LNCaP clone FGC (cell line): ENCODE measurements at places on chromosomes 4 and X.

- no peak for DNase-seq
These were observed 878.5 kb downstream of the PCDH18 start for GRCh38 chr4:136653640-136654406.

GRCh38 chr4:20323991-20324390, 72.3 kb downstream of the SLIT2 start:
- no peak for DNase-seq

DNA sequence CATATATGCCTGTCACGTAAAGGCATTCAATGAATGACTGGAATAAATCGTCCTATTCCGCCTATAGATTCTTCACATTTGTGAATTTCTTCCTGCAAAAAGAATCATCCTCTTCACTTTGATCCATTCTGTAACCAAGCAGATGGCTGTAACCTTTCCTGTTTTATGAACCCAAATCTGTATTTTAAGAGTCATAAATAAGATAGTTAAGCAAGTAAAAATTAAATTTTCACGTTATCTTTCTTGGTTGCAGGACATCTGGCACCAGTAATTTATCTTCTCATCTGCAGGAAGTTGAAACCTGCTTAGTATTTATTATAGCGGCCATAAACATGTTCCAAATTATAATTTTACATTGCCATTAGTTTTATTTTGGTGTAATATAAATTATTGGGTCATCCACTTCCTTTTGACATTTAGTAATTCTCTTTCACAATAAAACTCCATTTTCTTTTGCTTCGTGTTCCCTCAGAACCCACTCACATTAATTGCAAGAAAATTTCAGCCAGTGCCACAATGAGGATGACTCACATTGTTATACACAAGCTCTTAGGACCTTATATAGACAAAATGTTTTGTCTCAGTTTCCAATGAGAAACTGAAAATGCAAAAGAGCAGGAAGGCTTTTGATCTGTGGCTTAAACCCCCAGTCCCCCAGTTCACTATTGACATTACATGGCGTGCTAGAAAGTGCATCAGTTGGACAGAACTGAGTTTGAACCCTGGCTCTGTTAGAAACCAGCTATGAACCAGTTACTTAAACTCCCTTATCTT, 51.1 kb downstream of the TMEM156 start:
- no peak for DNase-seq

- DNase-seq: no peak
These were observed 30.1 kb upstream of the TMEM154 start for GRCh38 chr4:152709675-152710438.

- DNase-seq: no peak
These were observed 48.1 kb upstream of the HMX1 start for GRCh38 chr4:8919651-8920288.

DNA sequence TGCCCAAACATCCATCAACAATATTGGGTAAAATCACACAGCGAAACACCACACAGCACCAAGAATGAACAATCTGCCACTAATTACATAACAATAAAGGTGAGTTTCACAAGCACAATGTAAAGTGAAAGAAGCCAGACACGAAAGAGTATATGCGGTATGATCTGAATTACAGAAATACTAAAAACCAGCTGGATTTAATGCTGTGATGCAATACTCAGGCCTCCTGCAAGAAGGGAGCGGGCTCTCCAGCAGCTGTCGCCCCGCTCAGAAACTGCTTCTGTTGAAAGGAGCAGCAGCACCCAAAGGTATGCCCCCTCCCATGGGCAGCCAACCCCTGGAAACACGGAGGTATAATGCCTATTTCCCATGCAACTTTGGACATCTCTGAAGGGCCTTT, 77.0 kb downstream of the PAPSS1 start:
- DNase-seq: no peak

GRCh38 chr4:8651661-8652180, 59.2 kb downstream of the CPZ start:
- no peak for DNase-seq

DNA sequence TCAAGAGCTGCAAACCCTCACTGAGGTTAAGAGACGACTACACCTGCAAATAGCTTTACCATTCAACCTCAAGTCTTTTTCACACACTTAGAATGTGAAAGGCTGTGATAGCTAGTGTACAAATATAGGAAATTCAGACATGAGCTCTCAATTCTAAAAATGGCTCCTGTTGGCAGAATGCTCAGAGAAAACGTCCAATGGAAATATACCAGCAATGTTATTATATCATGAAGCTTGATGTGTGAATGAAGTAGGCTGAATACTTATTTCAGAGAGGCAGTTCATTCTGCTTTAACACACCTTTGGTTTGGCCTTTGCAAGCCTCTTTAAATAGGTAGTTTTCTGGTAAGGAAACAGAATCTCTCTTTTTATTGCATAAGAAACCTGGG, 227.6 kb downstream of the ADAMTS3 start:
- no peak for DNase-seq

DNA sequence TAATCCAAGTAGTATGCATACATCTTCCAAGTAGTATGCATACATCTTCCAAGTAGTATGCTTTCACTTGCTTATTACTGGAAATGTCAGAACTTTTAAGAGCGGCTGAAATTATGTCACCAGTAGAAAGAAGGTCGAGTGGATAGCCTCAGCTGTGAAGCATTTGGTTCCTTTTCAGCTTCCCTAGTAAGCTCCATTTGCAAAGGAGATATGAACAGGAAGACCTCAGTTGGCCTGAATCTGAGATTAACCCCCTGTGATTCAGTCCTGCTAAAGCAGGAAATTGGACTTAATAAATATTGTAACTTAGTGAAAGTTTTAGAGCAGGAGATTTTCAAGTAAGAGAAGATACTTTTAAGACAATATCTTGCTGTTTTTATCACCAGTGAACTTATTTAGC, 48.1 kb downstream of the PCDH7 start:
- DNase-seq: no peak

DNA sequence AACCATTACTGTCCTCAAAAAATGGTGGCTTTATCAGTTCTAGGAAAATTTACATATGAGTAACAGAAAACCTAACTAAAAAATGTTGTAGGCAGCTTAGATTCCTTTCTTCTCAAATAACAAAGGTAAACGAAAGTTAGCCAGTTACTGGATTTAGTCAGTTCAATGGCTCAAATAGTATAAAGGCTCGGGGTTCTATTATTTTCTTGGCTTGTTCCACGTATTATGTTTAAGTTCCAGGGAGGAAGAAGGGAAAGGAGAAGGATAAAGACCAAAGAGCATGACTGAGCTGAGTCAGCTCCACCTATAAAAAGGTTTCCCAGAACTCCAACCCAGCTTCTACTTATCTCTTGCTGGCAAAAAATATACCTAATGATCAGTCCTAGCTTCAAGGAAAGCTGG, 41.0 kb upstream of the MAB21L2 start:
- no peak for DNase-seq

- no peak for DNase-seq
These were observed 874.0 kb upstream of the AGA start for GRCh38 chr4:178316211-178316610.

DNA sequence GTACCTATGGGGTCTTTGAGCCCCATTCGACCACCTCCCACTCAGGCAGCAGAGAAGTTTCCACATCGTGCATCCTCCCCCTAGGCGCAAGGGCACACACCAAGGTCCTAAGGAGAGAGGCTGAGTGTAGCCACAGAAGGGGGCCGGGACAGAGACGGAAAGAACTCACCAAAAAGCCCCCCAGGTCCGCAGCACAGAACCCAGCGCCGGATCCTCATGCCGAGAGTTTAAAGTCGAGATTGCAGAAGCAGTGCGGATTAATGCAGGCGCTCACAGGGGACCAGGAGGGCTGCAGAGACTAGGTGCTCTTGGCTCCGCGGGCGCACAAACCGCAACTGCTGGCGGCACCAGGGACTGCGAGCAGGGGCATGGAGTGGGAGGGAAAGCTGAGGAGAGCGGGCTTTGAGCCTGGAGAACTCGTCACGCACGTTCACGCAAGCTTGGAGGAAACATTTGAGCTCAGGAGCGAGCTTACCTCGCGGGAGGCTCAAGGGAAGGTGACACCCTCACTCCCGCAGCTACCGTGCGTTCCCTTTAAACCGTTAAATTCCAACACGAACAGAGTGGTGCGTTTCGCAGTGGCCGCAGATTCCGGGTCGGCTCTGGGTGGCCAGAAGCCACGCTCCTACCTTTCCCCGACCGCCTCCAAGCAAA, 8.5 kb downstream of the NKX3-2 start:
- DNase-seq: no peak

GRCh38 chrX:80537096-80537495, 116.8 kb downstream of the TENT5D start:
- no peak for DNase-seq

GRCh38 chrX:122739770-122740169, 444.3 kb upstream of the GRIA3 start:
- no peak for DNase-seq

- DNase-seq: no peak
These were observed 436.7 kb downstream of the MID1IP1 start for GRCh38 chrX:39238006-39238405.

DNA sequence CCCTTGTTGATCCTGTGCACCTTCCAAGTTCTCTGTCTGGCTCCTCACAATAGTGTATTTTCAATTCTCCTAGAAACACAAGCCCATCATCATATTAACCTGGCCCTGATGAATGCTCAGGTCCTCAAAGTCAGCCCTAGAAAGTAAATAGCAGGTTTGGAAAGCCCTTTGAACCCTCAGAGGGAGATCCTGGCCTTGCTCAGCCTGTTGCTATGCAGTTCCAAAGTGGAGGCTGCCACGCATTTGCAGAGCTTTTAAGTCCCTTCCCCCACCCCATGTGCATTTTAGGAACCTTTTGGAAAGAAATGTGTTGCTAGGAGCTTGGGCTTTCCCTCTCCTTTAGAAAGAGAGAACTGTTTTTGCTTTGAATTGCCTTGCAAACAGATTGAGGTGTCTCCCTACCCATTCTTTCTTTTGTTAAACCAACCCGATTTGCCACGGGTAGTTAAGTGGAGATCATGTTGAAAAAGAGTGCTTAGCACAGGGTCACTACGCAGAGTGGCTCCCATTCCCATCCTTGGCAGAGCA, 12.2 kb downstream of the MAMLD1 start:
- no peak for DNase-seq

DNA sequence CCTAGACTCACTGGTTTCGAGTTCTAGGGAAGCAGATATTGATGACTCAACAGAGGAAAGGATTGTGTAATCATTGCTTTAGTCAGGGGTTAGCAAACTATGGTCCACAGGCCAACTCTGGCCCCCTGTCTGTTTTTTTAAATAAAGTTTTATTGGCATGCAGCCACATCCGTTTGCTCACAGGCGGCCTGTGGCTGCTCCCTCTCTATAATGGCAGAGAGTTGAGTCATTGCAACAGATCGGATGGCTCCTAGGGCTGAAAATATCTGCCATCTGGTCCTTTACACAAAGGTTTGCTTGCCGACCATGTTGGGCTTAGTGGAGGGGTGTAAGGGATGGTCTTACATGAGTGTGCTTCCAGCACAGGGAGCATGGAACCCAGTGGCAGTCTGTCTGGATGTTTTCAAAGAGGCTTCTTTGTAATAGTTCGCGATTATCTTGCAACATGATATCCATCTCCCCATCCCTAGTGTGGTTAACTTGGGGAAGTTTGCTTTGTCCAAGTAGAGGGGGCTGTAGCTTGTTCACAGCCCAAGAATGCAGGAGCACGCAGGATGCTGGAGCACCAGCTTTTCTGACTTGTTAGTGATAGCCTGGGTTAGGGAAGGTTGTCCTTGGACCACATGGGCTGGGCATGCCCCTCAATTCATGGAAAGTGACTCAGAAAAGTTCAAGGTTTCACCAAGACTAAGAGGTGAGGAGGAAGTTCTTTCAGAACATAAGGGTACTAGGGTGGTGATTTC, 59.3 kb upstream of the CLDN34 start:
- DNase-seq: no peak

- no peak for DNase-seq
These were observed 16.2 kb downstream of the RBM47 start for GRCh38 chr4:40613456-40613855.

DNA sequence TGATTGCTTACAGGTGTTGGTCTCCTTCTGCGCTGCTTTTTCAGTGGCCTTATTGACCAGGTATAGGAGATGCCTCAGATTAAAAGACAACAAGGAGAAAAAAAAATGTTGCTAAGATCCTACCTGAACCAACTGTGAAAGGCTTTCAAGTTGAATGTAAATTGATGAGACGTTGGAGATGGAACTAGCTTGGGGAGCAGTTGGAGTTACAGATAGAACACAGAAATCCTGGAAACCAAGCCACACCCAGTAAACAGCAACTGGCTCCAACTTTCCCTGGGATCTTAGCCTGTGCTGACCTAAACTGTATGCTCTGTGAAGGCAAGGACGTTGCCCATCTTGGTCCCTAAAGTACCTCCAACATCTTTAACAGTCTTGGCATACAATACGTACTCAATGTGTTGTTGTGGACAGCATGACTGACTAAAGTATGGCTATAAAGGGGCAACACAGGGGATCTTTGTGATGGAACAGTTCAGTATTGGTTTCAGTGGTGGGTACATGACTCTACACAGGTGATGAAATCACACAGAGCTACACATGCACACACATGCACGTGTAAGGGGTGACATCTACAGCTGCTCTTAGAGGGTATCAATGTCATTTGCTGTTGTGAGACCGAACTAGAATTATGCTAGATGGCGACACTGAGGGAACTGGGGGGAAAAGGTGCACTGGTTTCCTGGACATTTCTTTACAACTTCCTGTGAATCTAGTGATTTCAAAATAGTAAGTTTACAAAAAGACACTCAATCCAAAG, 22.3 kb downstream of the GAB3 start:
- DNase-seq: no peak

GRCh38 chrX:68438575-68438974, 5.3 kb upstream of the OPHN1 start:
- no peak for DNase-seq

DNA sequence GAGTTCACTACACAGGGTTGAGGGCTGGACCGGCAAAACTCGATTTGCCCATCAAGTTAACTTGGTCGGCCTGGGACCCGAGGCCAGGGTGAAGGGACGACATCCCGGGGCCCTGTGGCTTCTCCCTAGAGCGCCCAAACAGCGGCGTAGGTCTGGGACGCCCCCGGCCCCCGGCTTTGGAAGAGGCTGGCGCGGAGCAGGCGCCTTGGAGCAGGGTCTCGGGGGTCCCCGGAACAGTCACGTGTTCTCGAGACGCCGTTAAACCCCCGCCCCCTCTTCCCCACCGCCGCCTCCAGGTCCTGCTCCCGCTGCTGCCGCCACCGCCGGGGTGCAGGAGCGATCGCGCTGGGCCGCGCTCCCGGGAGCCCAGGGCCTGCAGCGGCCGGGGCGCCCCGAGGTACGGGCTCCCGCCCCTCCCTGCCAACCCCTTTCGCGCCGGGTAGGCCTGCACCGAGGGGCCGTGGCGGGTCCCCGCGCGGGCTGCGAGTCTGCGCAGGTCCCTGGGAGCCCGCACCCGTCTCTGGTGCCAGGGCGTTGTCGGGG, at the start of gene NPY5R:
Gene NPY5R, plus strand, starts transcription at position 289 of the 543 bp plus-strand sequence. CDS start 6,382 bp downstream, outside the sequence.
- no peak for DNase-seq

GRCh38 chr4:161546902-161547301, 616.9 kb downstream of the FSTL5 start:
- no peak for DNase-seq

GRCh38 chr4:140027101-140027500, 126.9 kb downstream of the MAML3 start:
- DNase-seq: no peak

GRCh38 chrX:140983730-140984129, 18.7 kb upstream of the SPANXB1 start:
- DNase-seq: no peak

- DNase-seq: no peak
These were observed at the start of gene ADH6 for GRCh38 chr4:99219072-99219471. Gene ADH6 (minus strand): TSS chr4:99219246. CDS start chr4:99219152, 94 bp downstream.

- no peak for DNase-seq
These were observed 90.9 kb downstream of the CHRNA9 start for GRCh38 chr4:40425799-40426574.
